Caudate nucleus (tissue), 63 donors: ENCODE measurements at places on chromosomes 12 and 14.

GRCh38 chr12:104740668-104741067, 217.4 kb downstream of the SLC41A2 start:
- DNase-seq, result no peak

- DNase-seq, result no peak
Measured at GRCh38 chr12:54052438-54053002, 1.1 kb upstream of the HOXC4 start.

- no peak for DNase-seq
Measured at GRCh38 chr14:102492531-102492910, 17.1 kb downstream of the ANKRD9 start.

DNA sequence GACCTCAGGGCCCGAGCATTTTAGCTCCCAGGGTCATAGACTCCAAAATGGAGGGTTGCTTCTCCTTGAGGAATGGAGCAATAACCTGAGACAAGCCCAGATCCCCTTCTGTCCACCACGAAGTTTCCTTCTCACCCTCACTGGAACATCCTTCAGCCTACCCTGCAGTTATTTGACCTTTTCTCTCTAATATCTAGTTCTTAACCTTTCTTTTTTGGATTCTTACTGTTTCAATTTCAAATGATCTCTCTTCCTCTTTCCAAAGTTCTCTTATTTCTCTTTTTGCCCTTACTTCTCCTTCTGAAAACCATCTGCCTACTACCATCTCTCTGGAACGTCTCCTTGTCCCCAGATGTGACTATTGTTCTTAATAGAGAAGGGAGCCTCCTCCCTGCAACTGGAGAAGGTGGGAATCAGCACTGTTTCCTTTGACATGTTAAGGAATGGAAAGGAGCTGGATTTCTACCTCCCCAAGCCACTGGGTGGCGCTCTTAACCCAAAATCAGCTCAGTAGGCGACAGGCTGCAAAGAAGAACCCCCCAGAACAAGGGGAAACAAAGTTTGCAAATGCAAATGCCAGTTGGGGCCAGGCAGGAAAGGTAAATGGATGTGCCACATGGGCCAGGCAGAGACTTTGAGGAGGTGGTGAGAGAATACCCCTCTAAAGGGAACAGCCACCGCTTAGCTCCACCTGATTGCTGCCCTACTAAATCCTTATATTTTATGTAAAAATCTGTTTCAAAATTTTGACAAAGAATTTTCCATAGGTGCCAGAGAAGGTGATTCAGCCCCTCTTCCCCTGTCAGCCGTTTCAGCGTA, 22.4 kb upstream of the PDE1B start:
- no peak for DNase-seq

DNA sequence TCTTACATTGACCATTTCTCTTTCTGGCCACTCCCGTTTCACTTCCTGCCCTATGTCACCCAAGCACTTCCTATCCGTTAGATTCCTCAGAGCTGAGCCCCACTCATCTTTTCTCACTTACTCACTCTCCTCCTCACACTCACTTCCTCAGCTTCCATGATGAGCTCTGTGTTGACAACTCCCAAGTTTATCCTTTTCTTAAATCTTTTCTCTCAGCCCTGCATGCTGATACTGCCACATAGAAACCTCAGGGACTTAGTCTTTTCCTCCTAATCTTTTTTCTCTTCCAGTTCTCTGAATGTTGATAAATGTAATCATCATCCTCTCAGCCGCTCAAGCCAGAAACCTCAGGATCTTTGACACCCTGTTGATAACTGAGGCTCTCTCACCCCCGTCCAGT, 99.6 kb downstream of the ANO6 start:
- DNase-seq, result no peak

DNA sequence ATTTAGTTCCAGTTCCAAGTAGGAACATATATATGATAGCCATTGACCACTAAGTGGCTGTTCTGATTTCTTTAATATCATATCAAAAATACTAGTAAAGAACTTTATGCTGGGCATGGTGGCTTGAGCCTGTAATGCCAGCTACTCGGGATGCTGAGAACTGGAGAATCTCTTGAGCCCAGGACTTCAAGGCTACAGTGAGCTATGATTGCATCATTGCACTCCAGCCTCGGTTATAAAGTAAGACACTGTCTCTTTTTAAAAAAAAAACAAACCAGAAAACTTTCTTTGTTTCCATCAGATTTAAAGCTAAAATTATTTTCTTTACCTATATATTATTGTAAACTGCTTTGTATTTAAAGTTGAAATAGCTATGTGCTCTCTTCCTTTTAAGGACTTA, 127.0 kb downstream of the SCAF11 start:
- no peak for DNase-seq

DNA sequence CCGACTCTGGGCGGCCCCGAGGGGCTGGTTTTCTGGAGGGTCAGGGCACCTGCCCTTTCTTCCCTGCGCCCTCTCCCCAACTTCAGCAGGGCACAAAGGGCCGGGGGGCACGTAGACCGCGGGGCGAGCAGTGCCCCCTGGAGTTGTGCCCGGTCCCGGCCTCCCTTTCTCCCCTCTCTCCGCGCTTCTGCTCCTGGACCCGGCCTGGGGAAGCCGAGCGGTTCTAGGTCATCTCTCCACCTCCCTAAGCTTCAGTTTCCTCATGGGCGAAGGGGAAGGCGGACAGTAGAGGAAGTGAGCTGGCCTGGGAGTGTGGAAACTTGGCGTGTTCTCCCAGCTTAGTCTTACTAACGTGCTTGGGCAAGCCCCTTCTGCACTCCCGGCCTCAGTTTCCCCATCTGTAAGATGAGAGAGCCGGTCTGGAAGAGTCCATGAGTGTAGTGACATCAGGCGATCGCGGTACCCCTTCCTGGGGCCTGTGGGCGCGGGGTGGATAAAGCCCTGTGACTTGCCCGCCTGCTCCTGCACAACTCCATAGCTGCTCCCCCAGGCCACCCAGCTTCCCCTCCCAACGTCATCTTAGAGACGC, 158.6 kb upstream of the PARP11 start:
- no peak for DNase-seq

DNA sequence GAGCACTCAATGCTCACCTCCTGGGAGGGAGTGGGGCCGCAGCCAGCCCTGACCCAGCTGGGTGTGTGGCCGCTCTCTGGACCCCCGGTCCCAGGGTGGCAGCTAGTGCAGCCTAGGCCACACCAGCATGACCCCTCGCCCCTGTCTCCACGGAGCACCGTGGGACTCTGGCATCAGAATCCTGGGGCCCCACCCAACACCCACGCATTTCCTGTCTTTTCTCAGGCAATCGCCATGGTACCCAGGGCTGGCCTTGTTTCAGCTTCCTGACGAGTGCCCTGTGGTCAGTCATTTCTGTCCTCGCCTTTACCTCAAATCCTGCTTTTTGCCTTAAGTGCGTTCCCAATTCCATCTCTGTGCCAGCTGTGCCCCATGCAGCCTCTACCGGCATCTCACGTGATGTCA, 15.9 kb downstream of the PACS2 start:
- DNase-seq, result no peak

GRCh38 chr12:125175576-125175975, 110.3 kb downstream of the AACS start:
- DNase-seq, result no peak

DNA sequence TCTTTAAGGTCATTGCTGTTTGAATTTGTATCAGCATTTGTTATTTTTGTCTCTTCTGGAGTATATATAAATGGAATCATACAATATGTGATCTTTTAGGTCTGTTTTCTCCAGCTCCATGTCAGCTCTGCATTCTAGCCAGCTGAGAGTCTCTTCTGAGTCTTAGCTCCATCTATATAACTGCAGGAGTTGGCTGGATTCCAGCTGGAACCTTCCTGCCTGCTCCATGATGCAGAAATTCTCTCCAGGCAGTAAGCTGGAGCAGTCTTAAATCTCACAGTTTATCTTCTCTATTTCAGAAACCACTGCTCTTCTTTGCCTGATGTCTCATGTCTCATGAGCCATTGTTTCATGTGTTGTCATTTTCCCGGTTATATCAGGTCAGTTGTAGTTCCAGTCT, 827.6 kb downstream of the NRXN3 start:
- no peak for DNase-seq

- DNase-seq, result no peak
Measured at GRCh38 chr14:89810101-89810500, 144.4 kb downstream of the EFCAB11 start.

GRCh38 chr14:33510063-33510481, 440.8 kb downstream of the EGLN3 start:
- DNase-seq, result no peak

DNA sequence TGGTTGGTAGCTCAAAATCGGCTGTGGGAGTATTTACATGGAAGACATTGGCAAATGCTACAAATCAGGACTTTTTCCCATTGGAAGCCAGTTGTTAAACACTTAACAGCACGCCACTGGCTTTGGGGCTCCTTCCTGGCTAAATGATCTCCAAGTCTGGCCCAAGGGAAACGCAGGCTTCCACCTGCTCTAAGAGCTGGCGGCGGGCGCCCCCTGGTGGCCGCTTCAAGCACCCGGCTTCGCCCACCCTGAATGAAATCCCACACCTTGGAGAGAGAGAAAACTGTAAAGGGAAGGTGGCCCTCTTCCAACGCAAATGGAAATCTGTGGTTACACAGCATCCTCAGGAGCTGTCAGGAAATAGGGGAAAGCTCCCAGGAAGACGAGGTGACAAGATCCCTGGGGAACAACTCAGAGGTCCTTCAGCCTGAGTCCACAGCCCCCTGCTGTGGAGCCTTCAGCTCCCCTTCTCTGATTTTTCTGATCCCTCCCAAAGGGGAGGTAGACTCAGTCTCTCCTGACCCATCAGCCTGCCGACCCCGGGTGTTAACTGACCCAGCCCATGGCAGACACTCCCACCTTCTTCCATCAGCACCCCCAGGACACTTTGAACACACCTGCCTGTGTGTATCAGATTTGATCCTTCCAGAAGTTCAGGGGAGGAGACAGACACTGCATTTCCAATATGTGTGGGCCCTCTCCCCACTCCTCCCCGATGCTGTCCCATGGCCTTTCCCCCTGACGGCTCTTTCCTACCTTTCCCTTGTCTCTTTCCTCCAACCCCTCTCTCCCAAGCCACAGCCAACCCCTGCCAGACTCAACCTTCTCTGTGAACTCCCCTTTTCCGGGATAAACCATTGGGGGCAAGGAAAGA, 15.4 kb downstream of the SELPLG start:
- peak; percentile 77 for DNase-seq

- no peak for DNase-seq
Measured at GRCh38 chr14:96895658-96896271, 98.6 kb downstream of the VRK1 start.

DNA sequence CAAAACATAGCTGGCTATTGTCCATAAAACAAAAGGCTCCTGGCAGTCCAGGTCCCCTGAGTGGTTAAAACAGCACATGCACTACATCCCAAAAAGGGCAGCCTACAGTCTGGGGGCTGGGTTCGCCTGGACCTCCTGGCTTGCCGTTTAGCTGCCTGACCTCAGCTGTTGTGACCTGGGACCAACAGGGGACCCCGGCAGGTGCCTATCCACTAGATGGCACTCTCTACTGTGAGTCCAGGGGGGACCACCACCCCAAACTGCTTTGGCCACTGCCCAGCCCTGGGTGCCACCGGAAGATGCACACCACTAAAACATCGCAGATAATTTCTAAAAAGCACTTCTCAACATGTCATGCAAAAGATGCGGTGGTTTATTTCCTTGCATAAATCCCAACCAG, 2.9 kb upstream of the RTL1 start:
- DNase-seq, result no peak

DNA sequence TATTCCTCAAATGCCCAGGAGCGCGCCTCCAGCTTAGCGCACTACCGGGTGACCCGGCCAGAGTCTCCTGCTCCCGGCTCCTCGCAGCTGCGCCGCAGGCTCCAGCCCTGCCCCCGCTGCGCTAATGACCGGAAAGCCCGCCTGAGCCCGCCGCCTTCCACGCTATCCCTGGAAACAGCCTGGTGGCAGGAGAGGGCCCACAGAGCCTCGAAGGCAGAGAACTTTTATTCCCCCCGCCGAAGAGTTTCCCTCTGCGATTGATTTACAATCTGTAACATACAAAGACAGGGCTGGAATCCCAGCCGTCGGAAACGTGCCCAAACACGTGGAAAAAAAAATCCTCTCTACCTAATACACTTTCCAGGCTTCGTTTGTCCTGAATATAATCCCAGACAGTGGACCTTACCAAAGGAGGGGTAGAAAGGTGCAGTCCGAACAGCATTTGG, 1.5 kb downstream of the COL2A1 start:
- DNase-seq, result no peak

DNA sequence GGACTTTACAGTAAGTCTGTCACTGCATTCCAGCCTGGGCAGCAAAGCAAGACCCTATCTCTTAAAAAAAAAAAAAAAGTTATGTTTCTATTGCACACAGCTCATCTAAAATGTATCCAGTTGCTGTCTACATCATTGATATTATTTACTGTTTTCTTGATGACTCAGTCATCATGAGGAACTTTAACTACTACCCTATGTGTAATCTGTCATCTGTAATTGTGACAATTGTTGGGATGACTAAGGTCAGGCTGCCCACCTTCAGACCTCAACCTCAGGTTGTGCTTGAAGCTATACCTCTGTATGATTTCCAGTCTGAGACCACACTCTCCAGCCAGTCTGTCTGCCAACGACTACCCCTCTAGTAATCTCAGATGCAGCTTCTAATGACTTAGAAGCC, 15.3 kb downstream of the PPP1R13B start:
- DNase-seq, result no peak

DNA sequence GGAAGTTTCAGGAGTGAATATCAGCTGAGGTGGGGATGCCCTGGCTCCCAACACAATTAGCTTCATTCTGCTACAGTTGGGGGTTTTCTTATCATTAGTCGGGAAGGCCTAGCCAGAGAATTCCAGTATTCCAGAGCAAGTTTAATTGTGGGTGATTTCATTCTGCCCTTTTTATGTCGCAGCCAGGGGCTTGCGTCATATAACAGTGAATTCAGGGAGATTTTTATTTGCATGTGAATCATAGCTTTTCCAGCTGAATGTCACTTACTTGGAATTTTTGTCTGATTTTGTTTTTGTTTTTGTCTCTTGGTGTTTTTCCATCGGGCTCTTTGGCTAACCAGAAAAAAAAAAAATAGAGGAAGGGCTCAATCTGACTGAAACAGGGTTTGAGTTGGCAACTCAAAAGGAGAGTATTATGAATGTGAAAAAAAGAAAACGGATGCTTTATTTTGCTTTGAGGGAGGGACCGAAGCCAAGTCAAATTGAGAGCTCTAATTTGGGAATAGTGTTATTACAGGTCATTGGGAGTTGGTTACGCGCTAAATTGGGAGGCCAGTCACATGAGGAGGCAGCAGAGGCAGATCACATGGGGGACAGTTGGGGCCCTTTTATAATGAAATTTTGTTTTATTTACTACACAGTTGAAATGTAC, 119.4 kb downstream of the SAMD4A start:
- DNase-seq, result no peak
